ENCODE measurements at places on chromosomes 6 and 20. TPM values are rescaled to one million over a fixed set of nuclear protein-coding genes. Genes with fewer than 3 reads are reported as not detected.

F13A1 gene
- not detected for total RNA-seq

DUSP15 gene
- not detected for total RNA-seq

VAPB gene
- 37.0 TPM for total RNA-seq

ZNF165 gene
- 4.0 TPM for total RNA-seq

RUNX2 gene
- 33.4 TPM for total RNA-seq

FAM217A gene
- not detected for total RNA-seq

NOP56 gene
- total RNA-seq, result 408 TPM

AKIRIN2 gene
- 46.0 TPM for total RNA-seq

CLPSL2 gene
- not detected for total RNA-seq

C20orf141 gene
- not detected for total RNA-seq

SLC22A23 gene
- total RNA-seq, result 0.90 TPM

GRCh38 chr6:27836141-27836782 lies 75.9 kb downstream of the OR2B2 start:
- DNase-seq, result no peak
- H3K4me1 ChIP-seq, result peaks cover 26% of the 10 kb centered on the region
- H3K27me3 ChIP-seq, result peaks cover 6% of the 10 kb centered on the region
- H3K27ac ChIP-seq, result no peak overlapping the region
- H3K36me3 ChIP-seq, result peaks cover 1% of the 10 kb centered on the region
- no peak overlapping the region for H3K4me3 ChIP-seq

DNA sequence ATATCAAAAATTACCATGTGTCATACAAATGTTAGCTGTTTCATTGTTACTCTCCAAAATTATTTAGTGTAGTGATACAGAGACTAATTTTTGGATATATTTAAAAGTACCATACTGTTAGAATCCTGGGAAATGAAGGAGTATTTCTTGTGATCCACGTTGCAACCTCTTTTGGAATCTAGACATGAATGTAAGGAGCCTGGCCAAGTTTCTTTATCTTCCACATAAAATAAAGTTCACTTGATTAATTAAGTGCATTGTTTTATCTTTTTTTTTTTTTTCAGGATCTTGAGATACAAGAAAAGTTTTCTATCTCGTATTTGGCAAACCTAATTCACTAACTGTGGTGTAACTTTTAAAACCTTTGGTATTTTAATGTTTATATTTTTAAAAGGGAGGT lies 270.7 kb downstream of the SOX4 start:
- H3K36me3 ChIP-seq, result no peaks in the 10 kb centered on the region

GRCh38 chr6:141667580-141668309 lies 465.0 kb upstream of the GJE1 start:
- H3K4me3 ChIP-seq, result no peak overlapping the region
- no peak overlapping the region for H3K27ac ChIP-seq
- DNase-seq, result no peak
- H3K27me3 ChIP-seq, result no peaks in the 10 kb centered on the region

- H3K4me3 ChIP-seq, result no peak overlapping the region
- H3K36me3 ChIP-seq, result no peaks in the 10 kb centered on the region
- no peaks in the 10 kb centered on the region for H3K4me1 ChIP-seq
Observed at GRCh38 chr6:21905531-21905930, 312.0 kb downstream of the SOX4 start.

DNA sequence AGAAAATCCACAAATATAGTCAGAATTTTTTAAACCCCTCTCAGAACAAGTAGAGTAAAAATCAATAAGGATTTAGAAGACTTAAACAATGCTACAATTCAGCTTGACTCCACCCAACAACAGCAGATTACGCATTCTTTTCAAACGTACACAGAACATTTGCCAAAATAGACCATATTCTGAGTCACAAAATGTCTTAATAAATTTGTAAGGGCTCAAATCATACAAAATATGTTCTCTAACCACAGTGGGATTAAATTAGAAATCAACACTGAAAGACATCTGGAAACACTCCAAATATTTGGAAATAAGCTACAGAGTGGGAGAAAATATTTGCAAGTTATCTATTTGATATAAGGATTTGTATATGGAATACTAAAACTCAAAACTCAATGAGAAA lies 164.2 kb upstream of the AKAP12 start:
- DNase-seq, result no peak
- H3K27me3 ChIP-seq, result no peaks in the 10 kb centered on the region
- no peak overlapping the region for H3K4me3 ChIP-seq
- no peaks in the 10 kb centered on the region for H3K4me1 ChIP-seq
- H3K36me3 ChIP-seq, result peaks cover 42% of the 10 kb centered on the region

DNA sequence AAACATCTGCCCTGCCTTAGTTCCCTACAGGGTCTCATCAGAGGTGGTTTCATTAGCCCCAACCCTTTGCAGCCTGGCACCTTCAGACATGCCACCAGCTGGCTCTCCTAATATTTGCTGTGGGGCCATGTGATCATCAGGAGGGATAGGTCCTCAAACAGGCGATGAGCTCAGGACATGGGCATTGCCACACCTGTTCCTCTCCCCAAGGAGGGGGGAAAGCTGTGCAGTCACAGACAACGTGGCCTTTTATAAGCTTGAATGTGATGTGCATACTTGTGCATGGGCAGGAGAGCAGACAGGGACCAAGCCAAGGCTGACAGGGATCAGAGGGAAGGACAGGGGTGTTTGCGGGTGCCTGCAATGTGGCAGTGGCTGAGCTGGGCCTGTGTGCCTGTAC lies 78.8 kb upstream of the ZNFX1 start:
- H3K36me3 ChIP-seq, result no peaks in the 10 kb centered on the region
- no peaks in the 10 kb centered on the region for H3K4me1 ChIP-seq
- peaks cover 5% of the 10 kb centered on the region for H3K27me3 ChIP-seq
- no peak for DNase-seq
- no peak overlapping the region for H3K27ac ChIP-seq

GRCh38 chr6:150209415-150209814 lies 66.6 kb downstream of the PPP1R14C start:
- H3K27ac ChIP-seq, result no peak overlapping the region
- no peak for DNase-seq
- peaks cover 8% of the 10 kb centered on the region for H3K27me3 ChIP-seq
- H3K4me1 ChIP-seq, result no peaks in the 10 kb centered on the region
- H3K4me3 ChIP-seq, result no peak overlapping the region
- no peaks in the 10 kb centered on the region for H3K36me3 ChIP-seq

DNA sequence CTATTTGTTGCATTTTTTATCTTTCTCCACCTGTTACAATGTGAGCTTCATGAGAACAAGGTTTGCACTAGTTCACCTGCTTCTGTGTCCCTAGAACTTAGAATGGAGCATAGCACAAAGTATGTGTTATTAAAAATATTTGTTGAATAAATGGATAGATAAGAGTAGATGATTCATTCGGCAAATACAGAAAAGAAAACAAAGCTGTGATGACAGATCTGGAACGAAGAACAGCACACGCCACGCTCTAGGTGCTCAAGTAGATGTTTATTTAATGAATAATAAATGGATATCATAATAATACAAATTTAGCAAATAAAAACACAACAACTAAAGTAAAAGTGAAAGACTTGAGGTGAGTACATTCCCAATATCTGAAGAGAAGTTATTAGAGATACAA lies 273.1 kb downstream of the HAO1 start:
- no peak overlapping the region for H3K27ac ChIP-seq
- no peak for DNase-seq
- H3K27me3 ChIP-seq, result no peaks in the 10 kb centered on the region

- H3K36me3 ChIP-seq, result peaks cover 40% of the 10 kb centered on the region
- H3K4me1 ChIP-seq, result no peaks in the 10 kb centered on the region
- H3K27ac ChIP-seq, result no peak overlapping the region
- no peaks in the 10 kb centered on the region for H3K27me3 ChIP-seq
- H3K4me3 ChIP-seq, result no peak overlapping the region
Observed at GRCh38 chr6:150876598-150876997, 11.1 kb downstream of the MTHFD1L start.

- no peaks in the 10 kb centered on the region for H3K36me3 ChIP-seq
- no peak overlapping the region for H3K27ac ChIP-seq
- no peak overlapping the region for H3K4me3 ChIP-seq
Observed at GRCh38 chr6:44162876-44163625, 4.4 kb downstream of the CAPN11 start.

DNA sequence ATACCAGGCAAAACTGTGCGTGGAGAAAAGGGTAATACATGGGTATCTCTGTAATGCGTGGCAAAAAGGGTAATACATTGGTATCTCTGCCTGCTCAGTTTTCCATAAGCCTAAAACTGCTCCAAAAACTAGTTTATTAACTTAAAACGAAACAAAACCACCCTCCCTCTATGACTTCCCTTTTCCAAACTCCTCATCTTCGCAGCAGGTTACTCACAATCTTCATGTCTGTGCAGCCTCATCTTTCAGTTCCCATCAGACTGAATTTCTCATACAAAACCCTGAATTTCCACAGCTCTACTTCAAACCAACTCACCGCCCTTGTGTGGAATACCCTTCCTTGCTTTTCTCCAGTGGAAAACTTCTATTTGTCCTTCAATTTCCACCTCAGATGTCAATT lies 199.4 kb downstream of the PHACTR1 start:
- no peak for DNase-seq
- peaks cover 5% of the 10 kb centered on the region for H3K27me3 ChIP-seq
- H3K4me3 ChIP-seq, result no peak overlapping the region
- no peaks in the 10 kb centered on the region for H3K4me1 ChIP-seq
- no peaks in the 10 kb centered on the region for H3K36me3 ChIP-seq
- no peak overlapping the region for H3K27ac ChIP-seq

GRCh38 chr20:62246872-62247652 lies 8.7 kb downstream of the OSBPL2 start:
- no peak overlapping the region for H3K4me3 ChIP-seq
- H3K27ac ChIP-seq, result no peak overlapping the region
- no peak for DNase-seq
- H3K36me3 ChIP-seq, result no peaks in the 10 kb centered on the region
- no peaks in the 10 kb centered on the region for H3K27me3 ChIP-seq

DNA sequence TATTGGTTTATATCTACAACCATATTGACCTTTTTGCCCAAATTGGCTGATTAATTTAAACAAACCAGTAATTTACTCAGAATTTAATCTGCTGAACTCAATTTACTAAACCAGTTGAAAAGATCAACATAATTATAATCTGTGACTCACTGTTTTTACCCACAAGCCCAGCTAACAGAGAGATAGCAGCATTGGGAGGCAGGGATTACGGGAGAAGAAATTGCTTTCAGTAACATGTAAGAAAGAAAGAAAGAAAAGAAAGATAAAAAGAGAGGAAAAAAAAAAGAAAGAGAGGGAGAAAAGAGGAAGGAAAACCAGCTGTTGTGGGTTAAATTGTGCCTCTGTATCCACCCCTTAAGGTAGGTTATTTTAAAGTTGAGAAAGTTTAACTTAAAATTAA lies 13.3 kb upstream of the RHAG start:
- H3K27me3 ChIP-seq, result no peaks in the 10 kb centered on the region
- no peak overlapping the region for H3K27ac ChIP-seq
- H3K36me3 ChIP-seq, result no peaks in the 10 kb centered on the region
- DNase-seq, result no peak
- no peak overlapping the region for H3K4me3 ChIP-seq

DNA sequence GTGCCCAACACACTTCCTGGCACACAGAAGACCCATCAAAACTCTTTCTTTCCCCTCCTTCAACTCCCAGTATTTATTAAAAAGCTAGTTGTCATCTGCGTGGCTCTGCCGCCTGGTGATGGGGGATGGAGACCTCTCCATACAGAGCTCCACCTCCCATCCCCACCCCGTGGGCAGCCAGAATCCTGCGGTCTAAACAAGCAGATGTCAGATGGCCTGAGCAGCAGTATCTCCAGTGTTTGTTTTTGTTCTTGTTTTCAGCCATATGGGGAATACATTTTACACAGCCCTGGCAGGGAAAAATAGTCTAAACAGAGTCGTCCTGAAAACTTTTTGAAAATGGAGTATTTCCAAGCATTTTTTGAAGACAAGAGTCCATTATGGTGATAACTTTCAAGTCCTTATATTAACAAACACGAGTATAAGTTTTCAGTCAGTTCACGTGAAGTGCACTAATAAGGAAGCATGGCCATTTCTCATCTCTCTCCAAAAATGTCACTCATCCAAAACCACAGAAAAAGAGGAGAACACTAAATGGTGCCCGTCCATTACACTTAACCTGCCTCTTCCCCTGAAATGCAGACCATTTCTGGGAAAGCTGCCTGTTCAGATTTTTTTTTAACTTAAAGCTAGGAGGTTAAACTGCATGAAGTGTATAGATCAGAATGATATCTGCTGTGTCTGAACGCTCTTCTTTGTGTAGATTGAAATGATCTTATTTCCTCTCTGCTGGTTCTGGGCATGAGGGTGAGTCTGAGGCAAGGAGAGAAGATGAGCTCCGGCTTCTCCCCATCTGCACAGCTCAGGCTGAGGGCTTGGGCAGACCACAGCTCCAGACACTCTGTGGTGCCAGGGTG lies 91.0 kb downstream of the TCP11 start:
- peaks cover 11% of the 10 kb centered on the region for H3K4me1 ChIP-seq
- H3K36me3 ChIP-seq, result no peaks in the 10 kb centered on the region
- H3K27me3 ChIP-seq, result no peaks in the 10 kb centered on the region
- no peak overlapping the region for H3K4me3 ChIP-seq

DNA sequence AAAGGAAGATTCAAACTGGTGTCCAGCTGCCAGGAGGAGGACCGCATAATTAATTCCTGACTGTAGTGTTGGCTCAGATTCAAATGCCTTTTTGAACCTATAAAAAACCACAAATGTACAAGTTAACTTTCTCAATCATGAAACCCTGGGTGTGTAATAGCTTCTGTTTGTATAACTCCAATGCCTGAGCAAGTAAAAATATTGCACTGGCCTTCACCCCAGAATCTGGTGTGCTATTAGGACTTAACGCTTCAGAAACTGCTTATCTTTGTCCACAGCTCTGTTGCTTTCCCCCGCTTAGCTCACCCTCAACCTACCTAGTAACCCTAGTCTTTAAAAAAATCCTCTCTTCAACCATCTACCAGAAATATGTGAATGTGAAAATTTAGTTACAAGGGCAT lies 119.1 kb upstream of the MAP7 start:
- no peak overlapping the region for H3K4me3 ChIP-seq
- no peak overlapping the region for H3K27ac ChIP-seq
- H3K4me1 ChIP-seq, result peaks cover 2% of the 10 kb centered on the region
- peaks cover 17% of the 10 kb centered on the region for H3K36me3 ChIP-seq

DNA sequence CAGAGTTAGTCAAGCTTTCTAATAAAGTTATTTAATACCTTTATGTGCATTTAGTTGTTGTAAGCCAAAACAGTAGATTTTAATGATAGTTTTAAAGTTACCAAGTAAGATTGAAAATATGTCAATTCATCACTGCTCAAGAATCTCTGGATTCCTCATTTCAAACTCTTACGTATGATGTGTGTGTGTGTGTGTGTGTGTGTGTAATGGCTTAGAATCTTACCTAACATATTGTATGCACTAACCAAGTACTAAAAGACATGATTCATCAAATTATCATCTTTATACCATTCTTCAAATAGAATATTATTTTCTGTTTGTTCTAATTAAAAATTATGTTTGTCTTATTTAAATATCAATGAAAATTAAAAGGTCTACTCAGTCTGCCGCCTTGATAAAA lies 41.5 kb upstream of the ZNF337 start:
- no peak for DNase-seq
- H3K27me3 ChIP-seq, result no peaks in the 10 kb centered on the region
- H3K27ac ChIP-seq, result no peak overlapping the region
- peaks cover 2% of the 10 kb centered on the region for H3K36me3 ChIP-seq
- H3K4me3 ChIP-seq, result no peak overlapping the region
- H3K4me1 ChIP-seq, result peaks cover 17% of the 10 kb centered on the region
